Daoy (cell line): ENCODE measurements at places on chromosomes 2 and 18. TPM values are rescaled to one million over a fixed set of nuclear protein-coding genes. Genes with fewer than 3 reads are reported as not detected.

DNA sequence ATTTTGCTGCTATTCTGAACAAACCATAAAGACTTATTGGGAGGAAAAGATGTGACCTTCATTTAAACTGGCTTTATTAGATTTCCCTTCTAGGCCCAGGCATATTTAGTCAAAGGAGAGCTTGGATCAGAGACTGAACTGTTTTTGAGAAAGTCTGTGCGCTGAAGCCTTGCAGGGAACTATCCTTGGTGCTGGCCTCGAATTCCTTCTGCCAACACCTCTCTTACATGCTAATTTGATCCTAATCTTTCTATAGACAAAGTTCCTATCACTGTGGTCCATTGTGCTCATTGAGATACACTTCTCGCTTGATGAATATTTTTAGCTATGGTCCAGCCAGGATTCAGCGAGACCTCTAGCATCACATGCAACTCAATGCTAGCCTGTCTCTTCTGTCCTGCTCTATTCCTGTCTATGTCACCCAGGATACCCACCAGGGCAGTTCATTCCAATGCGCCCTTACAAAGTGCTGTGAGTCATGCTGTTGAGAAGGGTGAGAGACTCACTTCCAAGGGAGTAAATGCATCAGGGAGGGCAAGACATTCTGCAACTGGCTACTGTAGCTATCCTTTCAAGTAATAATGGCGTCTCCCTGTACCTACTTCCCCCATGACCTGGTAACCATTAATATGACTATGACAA lies 356.7 kb upstream of the LYPD1 start:
- DNase-seq: no peak

DNA sequence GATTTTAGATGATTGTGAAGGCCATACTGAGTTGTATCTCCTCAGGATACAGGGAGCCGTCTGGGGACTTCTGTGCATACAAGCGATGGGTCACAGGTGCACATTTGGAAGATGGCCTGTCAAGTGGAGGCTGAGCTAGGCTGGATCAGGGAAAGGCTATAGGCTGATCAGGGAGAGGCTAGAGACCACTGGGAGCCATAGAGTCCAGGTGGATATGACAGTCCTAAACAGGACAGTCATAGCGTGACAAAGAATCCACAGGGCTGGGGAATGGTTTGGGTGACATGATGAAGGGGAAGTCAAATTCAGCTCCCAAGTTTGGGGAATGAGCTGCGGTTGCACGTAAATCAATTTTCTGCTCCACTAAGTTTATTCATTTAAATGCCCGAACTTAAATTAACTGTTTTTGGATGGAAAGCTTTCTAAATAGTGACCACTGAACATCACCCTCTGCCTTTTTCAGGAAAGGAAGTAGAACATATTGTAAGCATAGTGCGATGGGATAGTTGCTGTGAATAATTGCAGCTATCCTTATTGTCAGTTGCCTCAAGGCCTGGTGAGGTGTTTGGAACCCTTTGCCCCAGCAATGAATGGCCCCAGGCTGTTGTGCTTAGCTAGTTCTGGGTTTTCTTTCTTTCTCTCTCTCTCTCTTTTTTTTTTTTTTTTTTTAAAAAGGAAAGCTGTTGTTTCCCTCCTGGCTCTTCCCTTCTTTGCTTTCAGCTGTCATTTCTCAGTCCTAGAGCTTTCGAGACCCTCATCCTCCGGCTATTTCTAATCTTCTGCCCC lies 50.5 kb downstream of the KLHL29 start:
- DNase-seq: no peak

- DNase-seq: no peak
These were observed 18.6 kb downstream of the ERMN start for GRCh38 chr2:157307021-157307420.

GRCh38 chr2:234596696-234597575 lies 100.1 kb upstream of the ARL4C start:
- DNase-seq: no peak

DNA sequence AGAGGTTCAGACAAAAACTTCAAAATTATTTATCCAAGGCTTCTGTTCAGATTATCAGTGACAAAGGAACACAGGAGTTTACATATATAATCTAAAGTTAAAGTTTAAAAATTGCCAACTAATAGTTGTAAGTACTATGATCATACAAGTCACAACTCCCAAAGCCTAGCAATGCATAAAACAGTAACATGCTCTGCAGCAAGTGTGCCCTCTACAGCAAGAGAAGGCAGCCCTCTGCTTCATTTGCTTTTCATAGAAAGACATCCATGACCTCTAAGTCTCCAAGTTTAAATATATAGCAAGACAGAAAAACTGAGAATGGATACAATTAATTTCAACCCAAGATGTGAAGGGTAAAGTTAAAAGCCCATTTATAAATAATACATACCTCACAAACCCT lies 13.3 kb downstream of the RAB1A start:
- DNase-seq: no peak

- peak; percentile 40 for DNase-seq
These were observed 380.4 kb upstream of the POU3F3 start for GRCh38 chr2:104473546-104473945.

DNA sequence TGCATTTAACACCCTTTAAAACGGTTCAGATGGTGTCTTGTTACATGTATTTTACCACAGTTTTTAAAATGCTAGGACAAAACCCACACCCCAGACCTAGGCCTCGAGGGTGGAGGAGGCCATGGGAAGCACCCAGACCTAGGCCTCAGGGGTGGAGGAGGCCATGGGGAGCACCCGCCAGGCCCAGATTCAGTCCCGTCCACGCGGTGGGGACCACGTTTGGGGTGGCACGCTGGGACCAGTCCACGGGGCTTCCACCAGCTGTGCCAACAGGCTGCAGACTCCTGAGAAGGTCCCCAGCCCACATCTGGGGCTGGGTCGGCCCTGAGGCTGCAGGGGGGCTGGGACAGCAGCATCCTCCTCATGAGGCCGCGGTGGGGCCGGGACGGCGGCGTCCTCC lies 63.4 kb downstream of the SLC66A2 start:
- DNase-seq: no peak

DNA sequence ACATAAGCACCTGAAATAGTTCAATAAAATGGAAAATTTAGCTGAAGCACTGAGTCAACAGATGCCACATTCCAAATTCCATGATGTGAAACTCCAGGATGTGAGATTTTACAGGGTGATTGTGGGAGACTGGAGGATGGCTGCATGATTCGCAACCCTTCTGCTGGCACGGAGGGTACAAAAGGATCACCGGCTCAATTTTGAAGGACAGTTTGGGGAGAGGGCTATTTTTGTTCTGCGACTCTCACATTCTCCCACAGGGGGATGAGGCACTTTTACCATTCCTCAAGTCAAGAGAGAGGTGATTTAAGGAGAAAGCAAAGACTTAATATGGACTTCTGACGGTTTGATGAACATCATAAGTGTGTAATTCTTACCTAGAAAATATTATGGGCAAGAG lies 138.1 kb upstream of the CWC22 start:
- no peak for DNase-seq

DNA sequence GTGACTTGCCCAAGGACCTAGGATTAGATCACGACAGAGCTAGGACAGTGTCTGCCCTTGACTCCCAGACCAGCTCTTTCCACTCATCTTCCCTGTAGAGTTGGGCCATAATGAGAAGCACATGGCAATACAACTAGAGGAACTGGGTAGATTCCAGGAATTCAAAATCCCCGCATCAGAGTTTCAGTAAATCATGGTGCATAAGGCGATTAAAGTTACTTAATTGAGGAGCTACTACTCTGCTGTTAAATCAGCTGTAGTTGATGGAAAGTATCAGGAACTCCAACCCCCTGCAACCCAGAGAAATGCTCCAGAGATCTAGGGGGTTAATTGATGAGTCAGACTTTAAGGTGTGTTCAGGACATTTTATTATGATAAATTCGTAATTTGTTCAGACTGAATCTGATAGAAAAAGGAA lies 5.7 kb downstream of the ANTXR1 start:
- DNase-seq: no peak

DNA sequence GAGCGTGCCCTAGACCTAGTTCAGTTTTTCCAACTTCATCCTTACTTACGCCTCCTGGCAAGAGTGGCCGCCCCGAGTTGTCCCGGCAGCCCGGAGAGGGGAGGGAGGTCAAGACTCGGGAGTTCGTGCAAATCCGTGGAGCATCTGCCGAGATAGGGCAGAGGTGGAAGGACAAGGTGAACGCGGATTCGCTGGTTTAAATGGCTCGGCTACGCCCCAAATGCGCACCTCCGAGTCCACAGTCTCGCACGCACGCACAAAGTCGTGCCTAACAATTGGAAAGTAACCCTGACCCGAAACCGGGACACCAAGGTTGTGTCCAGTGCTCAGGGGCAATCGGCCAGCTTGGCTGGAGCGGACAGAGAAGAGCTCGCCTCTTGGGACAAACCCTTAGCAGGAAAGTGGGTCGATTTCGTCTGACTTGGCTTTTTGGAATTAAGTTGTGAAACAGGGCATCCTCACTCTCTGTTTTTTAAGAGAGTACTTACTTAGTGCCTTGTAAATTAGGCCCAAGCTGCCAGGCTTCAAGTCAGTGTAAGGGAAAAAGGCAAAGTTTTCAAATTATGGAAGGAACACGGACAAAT lies 726 bp upstream of the SS18 start:
- DNase-seq: peak; percentile 70

DNA sequence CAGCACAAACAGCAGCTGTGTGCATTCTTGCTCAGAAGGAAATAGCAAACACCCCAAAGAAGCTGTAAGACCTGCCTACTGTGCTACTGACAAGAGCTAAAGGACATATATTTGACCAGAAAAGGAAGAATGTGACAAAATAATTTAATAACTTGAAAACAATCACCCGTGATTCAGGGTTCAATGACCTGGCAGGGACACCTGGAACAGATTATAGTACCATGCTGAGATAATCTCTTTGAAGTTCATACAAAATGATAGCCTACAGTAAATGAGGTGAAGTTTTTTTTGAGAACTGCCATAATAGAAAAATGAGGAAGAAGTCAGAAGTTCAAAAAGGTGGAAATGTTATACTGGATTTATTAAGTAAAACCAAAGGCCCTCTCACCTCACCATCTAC lies 324.8 kb upstream of the GULP1 start:
- DNase-seq: no peak

- DNase-seq: no peak
These were observed 26.0 kb upstream of the NOTO start for GRCh38 chr2:73176205-73176880.

DNA sequence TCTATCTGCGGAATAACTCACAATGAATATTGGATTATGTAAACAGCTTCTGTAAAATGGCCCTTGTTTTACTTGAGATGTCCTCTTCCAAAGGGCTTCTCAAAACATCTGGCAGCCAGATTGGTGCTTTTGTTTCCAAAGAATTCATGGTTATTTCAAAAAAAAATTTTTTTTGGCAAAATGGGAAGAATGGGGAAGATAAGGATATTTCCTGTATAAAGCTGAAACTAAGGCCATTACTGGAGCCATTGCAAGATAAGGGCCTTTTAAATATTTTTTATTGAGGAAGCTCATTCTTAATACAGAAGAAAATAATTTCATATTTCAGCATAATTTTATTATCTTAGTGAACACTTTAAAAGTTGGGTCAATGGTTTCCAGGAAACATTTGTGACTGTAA lies 259.1 kb downstream of the GALNT13 start:
- DNase-seq: no peak

Gene GALNT13
- not detected in 2 replicates for total RNA-seq

Gene CNDP1
- not detected in 2 replicates for total RNA-seq

Gene CDK5R2
- 0.06 TPM in 1 of 2 replicates, not detected in the other for total RNA-seq

Gene ANKRD30B
- total RNA-seq: 0.23 TPM in 1 of 2 replicates, not detected in the other
